ENCODE measurements at places on chromosomes 2 and 18.

DNA sequence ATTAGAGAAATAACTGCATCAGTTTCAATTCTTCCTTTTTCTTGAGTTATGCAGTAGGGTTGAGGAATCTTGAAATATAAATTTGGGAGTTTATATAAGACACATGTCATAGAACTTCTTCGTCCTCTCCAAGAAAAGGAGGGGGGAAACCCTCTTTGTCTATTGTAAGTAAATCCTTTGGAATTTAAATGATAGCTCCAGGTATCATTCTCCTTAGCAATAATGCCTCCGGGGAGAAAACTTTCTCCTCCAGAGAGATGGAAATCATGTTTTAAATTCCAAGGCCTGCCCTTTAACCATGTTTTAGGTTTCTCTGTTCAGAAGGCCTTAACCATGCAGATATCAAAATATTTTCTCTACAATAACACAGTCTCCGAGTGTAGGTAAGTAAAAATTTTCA is 899.7 kb upstream of the GCFC2 start:
- DNase-seq = no peak

GRCh38 chr2:32948266-32948665 is 1.5 kb downstream of the LTBP1 start:
- DNase-seq = no peak

DNA sequence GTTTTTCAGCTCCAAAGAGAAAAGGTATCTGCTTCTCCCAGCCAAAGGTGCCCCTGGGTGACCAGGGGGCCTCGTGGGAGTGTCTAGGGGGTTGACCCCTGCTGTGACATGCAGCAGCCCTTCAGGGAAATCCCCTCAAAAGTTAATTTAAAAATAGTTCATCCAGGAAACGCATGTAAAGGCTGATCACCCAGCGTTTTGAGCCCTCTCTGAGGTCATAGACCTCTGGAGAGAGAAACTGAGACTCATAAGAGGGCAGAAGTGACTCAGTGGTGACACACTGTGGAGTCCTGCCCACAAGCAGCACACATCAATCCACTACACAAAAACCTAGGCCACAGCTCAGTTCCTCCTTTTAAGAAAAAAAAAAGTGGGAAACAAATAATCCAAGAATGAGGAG is 11.9 kb downstream of the GAL3ST2 start:
- no peak for DNase-seq

DNA sequence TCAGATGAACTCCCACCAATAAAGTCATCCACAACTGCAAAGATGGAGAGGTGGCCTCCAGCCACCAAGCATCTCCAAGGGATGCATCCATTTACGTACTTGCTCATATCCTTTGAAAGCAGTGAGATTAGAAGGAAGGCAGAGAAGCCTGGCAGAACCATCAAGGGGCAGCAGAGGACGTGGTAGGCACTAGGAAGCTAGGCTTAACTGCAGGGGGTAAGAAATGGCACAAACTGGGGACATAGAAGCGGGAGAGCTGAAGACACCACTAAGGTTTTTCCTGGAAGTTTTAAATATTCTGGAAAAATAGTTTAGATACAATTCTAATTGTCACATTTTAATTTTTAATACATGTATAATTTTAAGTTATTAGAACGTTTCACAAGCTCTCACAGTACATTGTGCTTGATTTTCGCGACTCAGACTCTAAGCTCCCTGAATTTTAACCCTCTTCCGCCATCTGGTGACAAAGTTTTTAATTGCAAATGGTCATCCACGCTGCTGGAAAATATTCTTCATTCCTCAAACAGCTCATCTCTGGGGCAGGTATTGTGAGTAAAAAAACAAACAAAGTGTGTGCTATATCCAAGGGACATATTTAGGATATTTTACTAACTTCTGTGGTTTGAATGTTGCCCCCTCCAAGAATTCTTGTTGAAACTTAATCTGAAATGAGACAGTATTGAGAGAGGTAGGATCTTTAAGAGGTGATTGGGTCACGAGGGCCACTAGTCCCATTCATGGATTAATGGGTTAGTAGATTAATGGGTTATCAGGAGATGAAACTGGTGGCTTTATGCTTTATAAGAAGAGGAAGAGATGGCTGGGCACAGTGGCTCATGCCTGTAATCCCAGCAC is 1.6 kb upstream of the PSTPIP2 start:
- DNase-seq = no peak

DNA sequence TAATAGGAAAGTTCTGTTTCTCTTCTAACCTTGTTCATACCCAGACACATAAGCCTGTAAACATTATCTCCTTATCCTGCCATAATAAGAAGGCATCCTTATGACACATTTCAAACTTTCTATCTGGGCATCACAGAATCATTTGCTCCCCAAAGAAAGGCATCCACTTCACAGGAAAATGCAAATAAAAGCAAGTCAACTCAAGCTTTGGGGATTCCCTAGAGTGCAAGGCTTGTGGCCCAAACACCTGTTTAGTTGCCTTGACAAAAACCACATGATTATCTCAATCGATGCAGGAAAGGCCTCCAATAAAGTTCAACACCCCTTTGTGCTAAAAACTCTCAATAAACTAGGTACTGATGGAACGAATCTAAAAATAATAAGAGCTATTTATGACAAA is 195.7 kb upstream of the GALNT5 start:
- DNase-seq = no peak

DNA sequence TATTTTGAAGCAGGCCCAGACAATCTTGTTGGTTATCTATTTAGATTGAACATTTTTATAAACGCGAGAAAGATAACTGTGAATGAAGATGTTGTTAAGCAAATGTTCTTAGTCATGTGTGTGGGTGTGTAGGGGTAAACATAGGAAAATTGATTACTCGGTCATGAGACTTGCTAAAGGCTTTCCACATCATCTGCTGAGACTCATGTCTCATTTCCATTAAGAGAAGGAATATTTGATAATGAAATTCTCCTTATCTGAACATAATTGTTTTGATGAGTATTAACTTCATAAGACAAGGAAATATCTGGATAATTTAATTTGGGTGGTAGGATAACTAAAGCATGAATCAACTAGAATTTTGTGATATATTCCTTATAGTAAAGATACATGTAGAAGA is 19.7 kb downstream of the CCDC102B start:
- no peak for DNase-seq

DNA sequence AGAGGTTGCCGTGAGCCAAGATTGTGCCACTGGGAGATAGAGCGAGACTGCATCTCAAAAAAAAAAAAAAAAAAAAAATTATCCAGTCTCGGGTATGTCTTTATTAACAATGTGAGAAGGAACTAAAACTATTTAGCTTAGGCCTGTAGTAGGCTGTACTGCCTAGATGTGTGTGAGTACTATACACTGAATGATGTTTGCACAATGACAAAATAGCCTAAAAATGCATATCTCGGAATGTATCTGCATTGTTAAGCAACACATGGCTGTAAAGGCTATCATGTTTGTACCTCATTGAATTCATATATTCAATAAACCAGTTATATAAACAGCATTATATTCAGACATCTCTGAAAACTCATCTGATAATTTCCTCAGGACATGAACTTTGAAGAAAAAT is 191.2 kb upstream of the SESTD1 start:
- DNase-seq = no peak

DNA sequence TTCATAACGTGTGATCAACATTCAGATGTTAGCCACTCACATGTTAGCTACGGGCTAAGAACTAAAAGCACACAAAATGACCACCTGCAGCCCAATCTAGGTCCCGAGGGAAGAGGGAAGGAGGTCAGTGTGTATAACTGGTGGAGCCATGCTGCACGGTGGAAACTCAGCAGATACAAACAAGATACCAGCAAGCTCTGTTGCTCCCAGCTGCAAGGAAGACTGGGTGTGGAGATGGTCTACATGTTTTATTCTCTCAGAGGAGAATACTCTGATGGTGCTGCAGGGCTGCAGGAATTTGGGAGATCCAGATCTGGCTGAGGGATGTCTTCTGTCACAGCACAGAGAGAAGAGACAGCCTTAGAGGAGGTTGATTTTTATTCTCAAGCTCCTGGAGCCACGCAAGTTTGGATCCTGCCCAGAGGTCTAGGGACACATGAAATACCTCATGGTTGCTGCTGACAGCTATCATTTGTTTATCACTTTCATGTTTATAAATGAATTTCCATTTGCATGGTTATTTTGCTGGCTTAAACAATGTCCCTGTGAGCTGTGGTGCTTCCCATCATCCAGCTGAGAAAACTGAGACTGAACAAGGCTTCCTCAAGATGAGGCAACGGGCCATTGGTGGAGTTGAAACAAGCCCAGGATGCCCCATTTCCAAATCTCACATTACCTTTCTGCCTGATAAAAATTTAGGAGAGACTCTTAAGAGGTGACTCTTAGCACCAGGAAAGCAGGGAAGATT is 30.9 kb downstream of the RNF144A start:
- DNase-seq = no peak

DNA sequence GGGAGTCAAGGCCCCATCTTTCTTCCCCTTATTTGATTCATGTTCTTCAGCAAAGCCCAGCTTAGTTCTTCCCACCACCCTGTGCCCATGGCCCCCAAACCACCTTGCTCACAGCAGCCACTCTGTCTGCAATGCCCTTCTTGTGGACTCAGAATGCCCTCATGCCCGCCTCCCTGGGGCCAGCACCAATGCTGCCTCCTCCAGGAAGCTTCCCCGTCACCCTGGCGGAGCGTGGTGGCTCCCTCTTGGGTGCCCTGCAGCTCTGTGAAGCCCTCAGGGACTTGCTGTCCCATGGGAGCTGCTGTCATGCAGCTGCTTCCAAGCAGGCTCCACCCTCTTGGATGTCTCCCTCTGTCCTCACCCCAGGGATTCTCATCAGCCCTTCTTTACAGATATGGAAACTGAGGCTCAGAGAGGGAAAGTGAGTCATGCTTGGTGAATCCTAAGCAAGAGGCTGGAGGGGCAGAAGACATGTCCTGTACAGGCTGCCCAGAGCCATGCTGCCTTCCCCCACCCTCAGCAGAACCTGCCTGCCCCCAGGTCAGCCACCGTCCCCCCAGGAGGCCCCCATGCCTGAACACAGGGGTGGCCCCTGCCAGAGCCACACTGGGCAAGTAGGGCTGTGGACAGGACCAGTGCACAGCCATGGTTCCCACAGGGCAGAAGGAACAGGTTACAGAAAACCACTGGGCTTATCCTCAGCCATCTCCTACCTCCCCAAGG is 11.8 kb upstream of the DUSP2 start:
- DNase-seq = no peak

- DNase-seq = no peak
Observed at GRCh38 chr2:229713371-229714079, 830 bp downstream of the DNER start.

DNA sequence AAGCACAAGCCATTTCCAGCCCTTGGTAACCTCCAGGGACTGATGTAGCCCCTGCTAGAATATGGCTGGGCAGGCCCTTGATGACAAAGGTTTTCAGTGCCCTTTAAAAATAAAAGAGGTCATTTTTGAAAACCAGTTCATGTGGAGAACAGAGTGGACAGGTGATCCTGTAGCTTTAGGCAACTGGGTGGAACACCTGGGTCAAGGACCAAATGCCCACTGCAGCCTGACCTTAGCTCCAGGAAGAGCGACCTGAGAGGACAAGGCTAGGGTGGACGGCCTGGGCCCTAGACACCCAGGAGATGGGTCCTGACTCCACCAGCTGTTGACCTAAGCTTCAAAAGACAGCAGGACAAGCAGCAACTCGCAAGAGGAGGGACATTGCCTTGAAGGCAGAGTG is 116.6 kb downstream of the LIPG start:
- no peak for DNase-seq

Measured in activated CD8-positive, alpha-beta memory T cell treated with anti-CD3 and anti-CD28 coated beads for 1 hour (primary cell).